Activated T-cell treated with anti-CD3 and anti-CD28 coated beads for 24 hours (primary cell): ENCODE measurements at places on chromosomes 1 and 21.

- no peak for DNase-seq
Measured at GRCh38 chr1:192713921-192714320, 78.0 kb downstream of the RGS13 start.

- no peak for DNase-seq
Measured at GRCh38 chr1:18934205-18935000, 22.1 kb downstream of the IFFO2 start.

DNA sequence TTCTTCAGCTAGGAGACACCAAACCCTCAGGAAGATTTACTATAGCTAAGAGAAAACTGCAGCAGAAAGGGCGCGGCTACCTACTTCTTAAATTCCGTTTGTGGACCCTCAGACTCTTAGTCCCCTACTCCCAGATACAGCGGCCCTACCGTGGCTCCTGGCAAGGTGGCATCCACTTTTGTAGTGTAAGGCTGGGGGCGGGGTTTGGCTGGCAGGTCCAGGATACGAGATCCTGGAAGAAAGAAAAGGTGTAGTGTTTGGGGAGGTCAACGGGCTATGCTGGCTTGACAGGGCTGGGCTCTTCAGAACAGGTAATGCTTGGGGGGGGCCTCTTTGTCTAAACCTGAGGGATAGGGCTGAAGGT is 280 bp downstream of the CREB3L4 start:
- no peak for DNase-seq

DNA sequence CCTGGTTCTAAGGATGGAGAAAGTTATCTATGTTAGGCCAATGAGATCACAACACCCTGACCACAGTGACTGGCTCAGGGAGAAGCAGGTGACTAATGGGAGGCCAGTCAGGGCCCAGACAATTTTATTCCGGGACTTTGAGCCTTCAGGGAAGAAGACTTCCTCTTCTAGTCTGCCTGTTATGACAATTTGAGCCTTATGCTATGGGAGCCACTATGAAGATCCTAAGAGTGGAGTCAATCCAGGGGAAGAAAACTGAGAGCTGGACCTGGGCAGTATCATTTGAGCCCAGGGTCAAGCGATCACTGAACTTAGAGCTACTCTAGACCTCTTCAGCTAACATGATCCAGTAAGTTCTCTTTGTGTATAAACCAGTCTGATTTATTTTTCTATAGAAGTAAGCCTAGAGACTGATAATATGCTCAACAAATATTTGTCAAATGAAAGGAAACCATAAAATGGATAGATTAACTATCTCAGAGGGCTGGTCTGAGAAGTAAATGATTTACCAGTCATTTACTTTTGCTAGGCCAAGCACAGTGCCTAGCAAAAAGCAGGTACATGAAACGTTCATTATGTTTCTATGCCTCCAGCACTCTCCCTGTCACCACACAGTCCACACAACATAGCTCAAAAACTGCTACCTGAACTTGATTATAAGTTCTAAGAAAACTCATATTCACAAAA is 4.2 kb upstream of the C1orf141 start:
- DNase-seq, result no peak

GRCh38 chr1:235025422-235025984 is 103.1 kb downstream of the TOMM20 start:
- no peak for DNase-seq

DNA sequence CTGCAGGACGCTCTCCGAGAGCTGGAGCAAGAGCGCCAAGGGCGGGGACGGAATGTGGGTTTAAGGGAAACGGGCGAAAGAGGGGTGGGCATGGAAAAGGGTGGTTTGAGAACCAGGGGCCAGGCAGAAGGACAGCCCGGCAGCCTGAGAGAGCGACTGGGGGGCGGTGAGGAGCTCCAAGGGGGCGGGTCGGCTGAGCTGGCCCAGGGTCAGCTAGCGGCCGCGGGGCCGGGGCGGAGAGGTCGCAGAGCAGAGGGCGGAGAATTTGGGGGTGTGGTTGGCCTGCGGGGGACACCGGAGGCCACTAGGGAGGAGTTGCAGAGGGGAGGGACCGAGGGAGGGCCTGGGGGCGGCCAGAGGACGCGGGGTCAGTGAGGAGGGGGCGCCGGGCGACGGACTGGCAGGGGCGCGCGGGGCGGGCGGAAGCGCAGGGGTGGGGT is 54.7 kb downstream of the NDUFS5 start:
- no peak for DNase-seq

DNA sequence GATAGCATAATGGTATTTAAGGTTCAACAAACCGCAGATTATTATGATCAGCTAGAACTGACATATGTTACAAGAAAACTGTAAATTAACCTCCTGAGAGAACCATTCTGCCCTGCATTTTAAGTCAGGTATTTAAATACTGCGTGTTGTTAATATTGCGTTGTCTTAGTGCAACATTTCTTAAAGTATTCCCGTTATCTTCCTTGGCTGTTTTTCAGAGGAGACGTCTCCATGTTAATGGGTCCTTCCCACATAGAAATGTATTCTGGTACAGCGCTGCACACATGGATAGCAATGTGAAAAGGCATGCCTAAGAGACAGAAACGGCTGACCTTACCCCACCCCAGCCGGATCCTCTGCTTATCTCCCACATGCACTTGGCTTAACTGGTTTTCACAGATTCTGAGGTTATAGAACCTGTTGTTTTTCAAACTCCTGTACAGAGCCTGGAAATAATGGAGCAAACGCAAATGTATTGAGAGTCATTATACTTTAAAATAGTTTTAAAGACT is 22.8 kb upstream of the DEGS1 start:
- DNase-seq, result no peak

- DNase-seq, result no peak
Measured at GRCh38 chr21:46067505-46068201, 30.3 kb upstream of the COL6A2 start.

- DNase-seq, result no peak
Measured at GRCh38 chr1:155504207-155504606, 58.4 kb downstream of the ASH1L start.

- DNase-seq, result no peak
Measured at GRCh38 chr1:88068407-88068960, 615.6 kb upstream of the PKN2 start.

GRCh38 chr1:103931891-103932290 is 182.2 kb downstream of the AMY1C start:
- DNase-seq, result no peak

- DNase-seq, result no peak
Measured at GRCh38 chr1:246503341-246503740, 3.7 kb downstream of the SMYD3 start.

GRCh38 chr1:180674603-180675530 is 43.0 kb downstream of the XPR1 start:
- DNase-seq, result no peak

DNA sequence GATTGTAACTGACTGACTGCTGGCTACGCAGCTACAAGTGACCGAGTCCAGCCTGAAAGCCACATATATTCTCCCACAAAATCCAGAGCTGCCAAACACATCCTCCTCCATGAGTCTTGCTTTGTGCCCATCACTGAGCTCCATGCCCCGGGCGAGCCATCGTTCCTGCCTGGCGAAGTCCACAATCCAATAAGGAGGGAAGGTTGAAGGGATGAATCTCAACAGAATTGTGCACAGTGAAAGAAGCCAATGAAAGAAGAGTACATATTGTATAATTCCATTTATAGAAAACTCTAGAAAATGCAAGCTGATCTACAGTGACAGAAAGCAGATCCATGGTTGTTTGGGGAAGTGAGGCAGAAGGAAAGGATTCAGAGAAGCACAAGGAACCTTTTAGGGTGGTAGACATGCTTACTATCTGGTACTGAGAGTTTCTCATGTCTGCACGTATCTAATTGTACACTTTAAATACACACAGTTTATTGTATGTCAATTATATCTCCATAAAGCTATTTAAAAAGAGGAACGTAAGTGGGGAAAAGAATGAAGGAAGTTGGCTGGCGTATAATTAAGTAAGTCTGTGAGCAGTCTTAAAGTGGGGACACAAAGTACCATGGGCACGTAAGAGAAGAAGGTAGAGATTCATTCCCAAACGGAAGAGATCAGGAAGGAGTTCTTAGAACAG is 115.9 kb upstream of the JUN start:
- no peak for DNase-seq

- DNase-seq, result no peak
Measured at GRCh38 chr1:83512373-83513193, 486.3 kb downstream of the TTLL7 start.

- DNase-seq, result no peak
Measured at GRCh38 chr1:53657891-53658396, 81.0 kb downstream of the GLIS1 start.

DNA sequence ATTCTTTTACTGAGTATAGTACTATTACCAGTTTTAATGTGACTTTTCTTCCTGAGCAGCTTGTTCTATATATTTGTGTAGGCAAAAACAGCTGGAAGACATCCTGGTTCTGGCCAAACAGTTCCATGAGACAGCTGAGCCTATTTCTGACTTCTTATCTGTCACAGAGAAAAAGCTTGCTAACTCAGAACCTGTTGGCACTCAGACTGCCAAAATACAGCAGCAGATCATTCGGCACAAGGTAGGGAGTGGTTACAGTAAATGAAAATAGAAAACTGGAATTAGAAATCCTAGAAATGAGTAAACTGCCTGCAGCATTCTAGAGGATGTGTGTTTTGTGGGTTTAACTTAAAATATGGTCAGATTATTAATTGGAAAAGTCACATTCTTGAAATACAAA is 64.1 kb upstream of the BMP8A start:
- DNase-seq, result no peak

GRCh38 chr1:69055194-69055593 is 512.5 kb upstream of the LRRC7 start:
- DNase-seq, result no peak
